Stimulated activated naive CD8-positive, alpha-beta T cell treated with anti-CD3 and anti-CD28 coated beads, Interleukin-15, Interleukin-2, amounts not matched to agents 100 U/mL and 50 U/mL, for 24 hours (primary cell): ENCODE measurements at places on chromosomes 12 and 14.
A peak's percentile ranks its signal among the peaks of the same experiment; 100 is the strongest.

GRCh38 chr12:130100634-130101362, 61.5 kb upstream of the FZD10 start:
- DNase-seq, result no peak

GRCh38 chr12:105641749-105642148, 311.3 kb downstream of the C12orf75 start:
- no peak for DNase-seq

DNA sequence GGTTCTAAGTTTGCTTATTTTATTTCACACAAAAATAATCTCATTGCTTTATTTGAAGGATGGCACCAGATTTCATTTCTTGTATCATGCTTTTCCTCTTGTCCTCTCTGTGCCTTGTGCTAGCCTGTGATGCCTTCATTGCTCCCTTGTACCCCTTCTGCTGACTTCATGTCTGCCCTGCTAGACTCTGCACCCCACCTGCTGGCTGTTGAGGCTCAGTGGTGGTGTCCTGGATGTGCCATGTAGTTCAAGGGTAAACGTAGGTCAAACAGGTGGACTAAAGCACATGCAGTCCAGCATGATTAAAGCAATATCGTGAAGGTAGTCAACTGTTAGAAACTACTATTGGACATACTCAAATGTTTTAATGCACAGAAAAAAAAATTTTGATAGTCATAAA, 21.6 kb downstream of the MRPS35 start:
- DNase-seq, result no peak

DNA sequence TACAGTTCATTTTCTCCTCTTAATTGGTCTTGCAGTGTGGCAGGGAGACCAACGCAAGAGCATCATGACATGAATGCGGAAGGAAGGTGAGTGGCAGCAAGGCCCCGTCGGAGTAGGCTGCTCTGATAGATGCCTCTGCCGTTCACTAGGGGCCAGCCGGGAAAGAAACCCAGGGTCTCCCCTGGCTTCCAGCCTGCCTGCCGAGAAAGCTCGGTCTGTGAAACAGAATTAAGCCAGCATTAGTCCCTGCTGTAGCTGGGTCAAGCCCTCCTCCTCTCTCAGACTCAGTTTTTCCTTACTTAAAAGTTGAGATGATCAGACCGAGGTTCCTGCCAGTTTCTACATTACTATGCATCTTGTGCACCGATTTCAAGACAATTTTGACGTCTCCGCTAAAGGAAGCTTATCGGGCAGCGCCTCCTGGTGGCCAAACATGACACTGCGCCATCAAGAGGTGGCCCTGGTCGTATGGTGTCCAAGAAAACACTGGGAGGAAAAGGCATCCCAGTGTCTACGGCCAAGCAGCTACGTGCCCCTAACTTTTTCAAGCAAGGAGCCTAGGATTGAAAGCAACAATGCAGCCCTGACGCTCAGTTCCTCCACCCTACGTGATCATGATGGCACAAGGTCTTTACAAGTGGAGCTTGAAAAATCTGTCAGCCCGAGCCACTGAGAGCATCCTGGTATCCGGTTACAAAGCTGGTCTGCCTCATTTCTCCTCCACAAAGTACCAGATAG, 131.6 kb downstream of the KSR2 start:
- DNase-seq, result peak; percentile 80

- no peak for DNase-seq
Observed at GRCh38 chr12:2259369-2259768, 206.6 kb downstream of the CACNA1C start.

DNA sequence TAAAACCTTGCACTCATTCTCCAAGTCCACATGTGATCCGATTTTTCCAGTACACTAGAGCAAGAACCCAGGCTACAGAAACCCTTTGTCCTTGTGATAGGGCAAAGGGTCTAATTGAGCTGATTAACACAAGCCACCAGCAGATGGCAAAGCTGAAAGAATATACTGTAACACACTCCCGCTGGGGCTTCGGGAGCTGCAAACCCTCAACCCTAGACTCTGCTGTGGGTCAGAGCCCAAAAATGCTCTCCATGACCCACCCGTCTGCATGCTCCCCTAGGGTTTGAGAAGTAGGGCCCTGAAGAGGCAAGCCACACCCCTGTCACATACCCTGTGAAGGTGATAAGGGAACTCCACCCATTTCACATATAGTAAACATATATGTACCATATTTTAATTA, 33.6 kb upstream of the PCNX1 start:
- no peak for DNase-seq

- no peak for DNase-seq
Observed at GRCh38 chr12:39610436-39611025, 9.1 kb downstream of the ABCD2 start.
